ENCODE measurements at places on chromosomes 3 and 15.

GRCh38 chr3:41715376-41715775 lies 246.5 kb downstream of the ULK4 start:
- no peak for DNase-seq

DNA sequence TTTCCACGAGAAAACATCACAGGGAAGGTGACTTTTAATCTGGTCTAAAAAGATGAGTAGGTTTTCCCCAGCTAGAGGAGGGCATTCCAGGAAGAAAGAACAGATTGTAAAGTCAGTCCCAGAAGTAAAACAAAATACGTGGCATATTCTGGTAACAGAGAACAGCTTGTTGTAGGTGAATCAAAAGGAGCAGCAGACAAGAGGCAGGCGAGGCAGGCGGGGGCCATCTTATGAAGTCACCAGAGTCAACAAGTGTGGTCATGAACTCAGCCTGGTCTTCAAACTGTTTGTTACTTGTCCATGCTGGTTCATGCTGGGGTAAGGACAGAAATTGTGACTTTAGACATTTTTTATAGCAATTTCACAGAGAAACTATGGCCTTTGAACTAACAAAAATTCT lies 4.0 kb upstream of the POPDC2 start:
- DNase-seq, result no peak

DNA sequence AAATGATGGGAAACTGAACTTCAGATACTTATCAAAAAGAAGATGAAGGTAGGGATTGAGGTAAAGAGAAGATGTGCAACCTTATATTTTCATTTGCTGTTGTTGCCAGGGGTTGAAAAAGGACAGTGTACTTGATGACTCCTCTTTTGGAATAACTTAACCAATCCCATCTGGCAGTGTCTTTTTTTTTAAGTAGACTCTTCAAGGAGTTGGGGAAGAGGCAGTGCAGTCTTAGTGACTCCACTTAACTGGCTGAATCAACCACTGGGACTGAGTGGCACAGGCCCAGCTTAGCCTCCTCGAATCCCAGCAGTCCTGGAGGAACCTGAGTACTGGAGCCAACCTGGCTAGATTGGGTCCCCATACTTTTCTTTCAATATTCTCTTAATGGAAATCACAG lies 27.3 kb upstream of the FILIP1L start:
- DNase-seq, result no peak

DNA sequence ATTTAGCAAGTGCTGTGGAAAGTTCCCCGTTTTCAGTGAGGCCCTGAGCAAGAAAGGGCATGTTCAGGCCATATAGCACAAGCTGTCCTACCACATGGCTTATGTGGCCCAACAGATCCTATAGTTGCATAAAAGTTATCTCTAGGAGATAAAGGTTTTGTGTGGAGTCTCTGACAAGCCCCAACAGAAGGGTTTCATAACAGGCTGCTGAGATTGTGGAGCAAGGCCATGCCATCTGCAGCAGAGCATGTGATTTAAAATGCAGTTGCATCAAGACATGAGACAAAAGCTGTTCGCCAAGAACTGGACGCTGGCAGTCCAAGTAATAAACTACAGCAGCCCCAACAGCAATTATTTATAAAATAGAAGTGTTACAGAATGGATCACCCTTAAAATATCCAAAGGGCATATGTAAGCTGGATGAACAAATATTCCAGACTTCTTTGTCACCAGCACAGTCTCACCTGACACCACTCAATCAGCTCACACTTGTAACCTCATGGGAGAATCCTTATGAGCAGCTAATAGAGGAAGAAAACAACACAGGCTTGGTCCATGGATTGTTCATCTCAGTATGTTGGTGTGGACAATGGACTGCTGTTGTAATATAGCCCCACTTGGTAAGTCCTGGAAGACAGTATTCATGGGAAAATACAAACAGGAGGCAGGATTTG lies 14.4 kb upstream of the CLDN1 start:
- DNase-seq, result no peak

DNA sequence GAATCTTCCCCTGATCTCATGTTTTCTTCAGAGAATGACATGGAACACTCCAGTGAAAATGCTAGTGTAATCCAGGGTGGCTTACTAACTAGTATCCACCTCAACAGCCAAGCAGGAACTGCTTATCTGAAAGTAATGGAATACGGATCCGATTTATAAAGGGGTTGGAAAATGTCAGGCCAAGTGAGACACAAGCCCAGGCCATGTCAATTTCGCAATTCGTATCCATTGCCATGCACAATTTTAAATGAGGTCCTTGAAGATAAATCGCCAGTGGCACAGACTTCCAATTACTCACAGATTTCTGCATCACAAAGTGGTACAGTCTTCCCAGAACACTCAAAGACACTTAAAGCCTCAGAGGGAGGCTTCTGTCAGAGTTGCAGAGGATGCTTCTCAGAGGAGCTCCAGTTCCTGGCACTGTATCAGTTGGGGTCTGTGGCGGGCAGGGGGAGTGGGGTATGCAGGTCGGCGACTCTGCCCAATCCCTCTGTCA lies 16.5 kb upstream of the FAM240A start:
- no peak for DNase-seq

GRCh38 chr3:44277925-44278324 lies 36.2 kb downstream of the TOPAZ1 start:
- no peak for DNase-seq

DNA sequence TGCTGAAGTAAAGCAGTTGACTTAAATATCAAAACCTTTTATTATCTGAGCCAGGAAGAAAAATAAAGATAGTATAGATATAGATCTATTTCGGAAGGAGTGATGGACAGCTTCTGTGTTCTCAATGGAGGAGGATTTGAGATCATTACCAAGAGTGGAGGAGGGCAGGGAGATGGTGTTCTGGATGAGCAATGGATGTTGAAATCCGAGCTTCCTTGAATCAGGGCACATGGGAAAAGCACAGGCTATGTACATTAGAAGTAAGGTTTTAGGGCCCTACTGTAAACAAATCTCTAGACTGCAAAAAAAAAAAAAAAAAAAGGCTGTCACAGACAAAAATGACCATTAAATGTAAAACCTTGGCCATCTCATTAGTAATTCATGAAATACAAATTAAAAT lies 43.2 kb downstream of the GTPBP8 start:
- DNase-seq, result no peak

DNA sequence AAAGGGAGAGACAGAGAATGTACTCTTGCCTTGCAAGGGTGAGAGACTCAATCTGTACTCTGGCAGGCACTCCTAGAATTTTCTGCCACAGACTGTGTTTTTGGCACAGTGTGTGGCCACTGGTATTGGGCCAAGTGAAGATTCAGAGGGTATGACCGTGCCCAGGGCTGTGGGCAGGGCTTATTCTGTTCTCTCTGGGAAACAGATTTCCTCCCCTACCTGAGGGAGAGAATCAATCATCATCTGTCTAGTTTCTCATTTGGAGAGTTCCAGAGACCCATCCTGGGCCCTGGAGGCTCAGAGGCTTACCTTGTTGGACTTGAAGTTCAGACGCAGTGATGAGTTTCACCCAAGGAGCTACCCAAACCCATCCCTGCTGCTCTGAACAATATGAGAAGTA lies 28.2 kb downstream of the CSTA start:
- DNase-seq, result no peak

- no peak for DNase-seq
These were observed 228.9 kb upstream of the MRPL3 start for GRCh38 chr3:131731709-131732108.

- DNase-seq, result no peak
These were observed 149.0 kb downstream of the NEK10 start for GRCh38 chr3:27220166-27220565.

GRCh38 chr15:99371180-99372103 lies 120.2 kb downstream of the LRRC28 start:
- DNase-seq, result no peak

GRCh38 chr3:122627301-122627700 lies 49.9 kb downstream of the PARP15 start:
- no peak for DNase-seq

DNA sequence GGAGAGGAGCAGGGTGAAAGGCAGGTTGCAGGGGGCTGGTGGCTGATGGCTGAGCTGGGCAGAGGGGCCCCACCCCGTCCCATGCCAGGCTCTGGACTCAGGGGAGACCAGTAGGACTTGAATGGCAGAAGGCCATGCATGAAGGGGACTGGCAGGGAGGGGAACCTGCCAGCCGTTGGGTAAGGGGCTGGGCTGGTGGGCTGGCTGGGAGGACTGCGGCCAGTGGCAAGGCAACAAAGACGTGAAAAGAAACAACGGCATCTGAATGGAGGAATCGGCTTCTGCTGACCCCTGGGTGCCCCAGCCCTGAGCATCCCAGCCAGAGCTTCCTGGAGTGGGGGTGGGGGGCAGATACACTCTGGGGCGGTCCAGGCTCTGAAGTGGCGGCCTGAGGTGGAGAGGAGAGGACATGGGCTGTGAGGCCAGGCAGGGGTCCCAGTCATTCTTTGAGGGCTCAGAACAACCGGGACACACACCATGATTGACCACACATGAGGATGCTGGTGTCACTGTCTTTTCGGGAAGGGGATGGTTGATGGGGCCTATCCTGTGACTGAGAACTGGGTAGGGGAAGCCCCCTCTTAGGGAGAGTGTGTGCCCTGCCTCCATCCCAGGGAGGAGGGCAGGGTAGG lies 11.7 kb downstream of the GLYCTK start:
- DNase-seq, result no peak

DNA sequence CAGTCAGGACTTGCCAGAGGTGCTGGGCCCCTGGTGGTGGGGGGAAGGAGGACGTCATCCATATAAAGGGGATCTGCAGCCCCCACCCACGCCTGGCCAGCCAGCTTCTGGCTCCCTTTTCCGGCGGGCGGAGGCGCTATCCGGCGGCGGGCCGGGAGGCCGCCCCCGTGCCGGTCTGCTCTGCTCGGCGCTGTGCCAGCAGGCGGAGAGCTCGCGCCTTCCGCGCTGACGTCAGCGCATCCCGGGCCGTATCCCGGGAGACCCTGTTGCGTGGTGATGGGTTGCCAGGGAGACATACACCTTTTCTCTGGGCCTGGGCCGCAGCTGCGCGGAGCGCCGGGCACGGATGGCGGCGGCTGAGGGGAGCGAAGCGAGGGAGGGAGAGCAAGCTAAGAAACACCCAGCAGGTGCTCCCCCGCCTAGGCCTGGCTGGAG lies 1.1 kb downstream of the FAM131A start:
- DNase-seq, result no peak
